T-helper 2 cell (primary cell): ENCODE measurements at places on chromosomes 1 and 21.

GRCh38 chr1:93559045-93559444 is 111.1 kb downstream of the FNBP1L start:
- DNase-seq, result no peak

GRCh38 chr1:143735764-143736461 is 235.9 kb downstream of the FAM72C start:
- DNase-seq, result no peak

DNA sequence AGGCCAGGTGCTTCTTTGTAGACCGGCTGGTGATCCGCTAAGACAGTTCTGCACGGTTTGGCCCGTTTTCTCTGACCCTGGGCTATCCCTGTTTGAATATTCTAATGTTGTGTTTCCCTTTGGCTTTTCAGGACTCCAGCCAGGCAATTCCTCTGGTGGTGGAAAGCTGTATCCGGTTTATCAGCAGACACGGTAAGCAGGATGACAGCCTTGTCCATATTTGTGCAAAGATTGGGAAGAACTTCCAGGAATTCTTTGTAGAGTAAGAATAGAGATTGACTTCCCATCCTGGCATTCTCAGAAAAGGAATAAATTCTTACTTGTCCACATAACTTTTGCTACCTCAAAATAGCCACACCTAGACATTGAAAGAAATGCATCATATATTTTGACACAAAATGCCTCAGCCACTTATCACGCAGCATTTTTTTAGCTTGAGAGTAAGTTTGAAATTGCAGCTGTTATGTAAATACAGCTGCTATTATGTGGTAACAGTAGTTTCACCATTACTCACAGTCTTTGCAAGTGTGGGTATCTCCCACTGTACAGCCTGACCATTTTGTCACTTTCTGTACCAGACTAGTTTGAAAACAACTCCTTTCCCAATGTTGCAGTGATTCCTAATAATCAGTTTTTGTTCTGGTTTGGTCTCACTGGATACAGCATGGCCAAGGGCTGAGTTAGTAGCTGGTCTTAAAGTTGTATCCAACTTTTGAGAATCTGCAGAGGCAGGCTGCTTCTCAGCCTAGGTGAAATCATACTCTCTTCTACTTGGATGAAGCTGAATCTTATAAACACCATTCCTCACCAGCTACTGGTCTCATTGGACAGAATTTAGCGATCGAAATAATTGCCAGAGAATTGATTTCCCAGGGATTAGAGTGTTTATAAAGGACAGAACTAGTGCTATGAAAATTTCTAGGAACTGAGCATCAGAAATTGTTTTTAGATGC is 40.0 kb upstream of the IKBKE start:
- no peak for DNase-seq

DNA sequence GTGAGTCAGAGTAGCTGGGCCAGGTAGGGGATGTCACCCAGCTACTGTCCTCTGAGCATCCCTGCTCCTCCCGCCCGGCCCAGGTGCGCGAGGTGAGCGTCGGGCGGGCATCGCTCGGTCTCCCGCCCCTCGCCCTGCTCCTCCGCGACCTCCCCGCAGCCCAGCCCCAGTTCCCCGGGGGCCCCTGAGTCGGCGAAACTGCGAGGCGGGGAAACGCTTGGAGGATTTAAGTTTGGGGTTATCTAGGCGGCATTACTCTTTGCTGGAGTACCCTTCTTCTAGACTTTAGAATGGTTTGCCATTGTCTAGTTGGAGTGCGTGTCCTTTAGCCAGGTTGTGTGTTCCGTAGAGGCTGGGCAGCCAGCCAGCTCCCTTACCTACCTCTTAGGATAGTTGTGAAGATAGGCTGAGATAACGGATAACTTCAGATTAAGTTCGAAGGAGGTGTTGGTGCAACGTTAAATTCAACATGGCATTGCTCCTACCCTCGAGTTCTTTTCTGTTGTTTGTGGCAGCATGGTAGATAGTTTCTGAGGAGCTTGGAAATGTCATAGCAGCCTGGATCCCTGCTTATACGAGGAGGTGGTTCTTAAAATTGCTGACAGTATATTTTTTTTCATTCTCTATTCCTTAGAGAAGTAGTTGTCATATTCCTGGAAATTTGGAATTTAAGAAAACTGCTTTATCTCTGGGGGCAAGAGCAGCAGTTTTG is 697 bp downstream of the AGO3 start:
- no peak for DNase-seq

DNA sequence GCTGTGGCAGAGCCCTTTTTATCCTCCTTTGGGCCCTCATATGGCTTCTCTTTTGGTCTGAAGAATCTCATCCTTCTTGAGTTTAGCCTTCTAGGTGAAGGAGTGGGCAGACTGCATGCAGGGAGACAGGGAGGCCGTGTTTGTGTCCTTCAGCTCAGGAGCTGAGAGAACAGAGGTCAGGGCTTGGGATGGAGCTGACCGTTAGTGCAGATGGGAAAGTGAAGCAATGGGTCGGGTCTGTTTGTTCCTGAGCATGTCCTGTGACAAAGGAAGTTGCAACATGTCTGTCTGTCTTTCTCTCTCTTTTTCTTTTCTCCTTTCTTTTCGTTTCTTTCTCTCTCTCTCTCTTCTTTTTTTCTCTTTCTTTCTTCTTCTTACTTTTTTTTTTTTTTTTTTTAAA is 14.9 kb downstream of the MAPKAPK2 start:
- no peak for DNase-seq

GRCh38 chr21:32386195-32386870 is 6.5 kb downstream of the URB1 start:
- DNase-seq, result no peak

DNA sequence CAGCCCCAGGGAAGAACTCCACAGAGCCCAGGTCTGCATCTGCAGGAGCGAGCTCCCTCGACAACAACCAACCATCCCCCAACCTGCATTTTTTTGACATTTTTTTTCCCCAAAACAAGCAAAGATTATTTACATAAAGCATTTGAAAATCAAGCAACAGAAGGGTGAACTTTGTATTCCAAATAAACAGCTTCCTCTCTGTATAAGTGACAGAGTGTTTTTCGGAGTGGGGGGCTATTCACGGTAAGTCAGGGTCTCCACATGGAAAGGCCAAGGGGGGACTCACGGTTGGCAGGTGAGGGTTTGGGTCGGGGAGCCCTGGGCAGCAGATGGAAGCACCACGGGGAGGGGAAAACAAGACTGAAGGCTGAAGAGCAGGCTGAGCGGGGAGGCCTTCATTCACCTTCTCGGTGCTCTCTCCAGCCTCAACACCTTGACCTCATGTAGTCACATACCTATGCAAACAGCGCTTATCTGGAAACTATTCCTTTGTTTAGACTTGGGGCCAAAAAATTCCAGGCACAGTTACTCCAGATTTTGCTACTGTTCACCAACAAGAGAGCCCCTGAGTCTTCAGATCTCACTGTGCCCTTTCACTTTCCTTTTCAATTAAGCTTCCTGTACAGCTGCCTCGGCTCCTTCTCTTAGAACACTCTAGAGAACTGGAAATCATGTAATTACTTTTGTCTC is 27.6 kb downstream of the C2CD2 start:
- DNase-seq, result no peak

- DNase-seq, result no peak
Observed at GRCh38 chr1:222462601-222463000, 85.3 kb downstream of the HHIPL2 start.

DNA sequence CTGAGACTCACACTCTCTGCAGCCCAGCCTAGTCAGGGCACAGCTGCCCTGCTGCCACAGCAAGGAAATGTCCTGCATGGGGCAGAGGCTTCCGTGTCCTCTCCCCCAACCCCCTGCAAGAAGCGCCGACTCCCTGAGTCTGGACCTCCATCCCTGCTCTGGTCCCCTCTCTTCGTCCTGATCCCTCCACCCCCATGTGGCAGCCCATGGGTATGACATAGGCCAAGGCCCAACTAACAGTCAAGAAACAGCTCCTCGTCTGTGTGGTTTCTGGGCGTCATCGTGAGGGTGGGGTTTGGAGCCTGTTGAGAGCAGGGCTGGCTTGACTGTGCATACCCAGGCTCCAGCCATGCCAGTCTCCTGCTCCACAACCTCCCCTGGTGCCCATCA is 19.5 kb downstream of the FAAH start:
- DNase-seq, result no peak

- no peak for DNase-seq
Observed at GRCh38 chr1:1082239-1082775, 8.2 kb upstream of the RNF223 start.

GRCh38 chr1:92972409-92973129 is 11.3 kb upstream of the DIPK1A start:
- DNase-seq, result no peak

GRCh38 chr1:7420470-7421100 is 350.5 kb upstream of the VAMP3 start:
- DNase-seq, result no peak

GRCh38 chr1:102967786-102968185 is 140.5 kb downstream of the COL11A1 start:
- DNase-seq, result no peak

DNA sequence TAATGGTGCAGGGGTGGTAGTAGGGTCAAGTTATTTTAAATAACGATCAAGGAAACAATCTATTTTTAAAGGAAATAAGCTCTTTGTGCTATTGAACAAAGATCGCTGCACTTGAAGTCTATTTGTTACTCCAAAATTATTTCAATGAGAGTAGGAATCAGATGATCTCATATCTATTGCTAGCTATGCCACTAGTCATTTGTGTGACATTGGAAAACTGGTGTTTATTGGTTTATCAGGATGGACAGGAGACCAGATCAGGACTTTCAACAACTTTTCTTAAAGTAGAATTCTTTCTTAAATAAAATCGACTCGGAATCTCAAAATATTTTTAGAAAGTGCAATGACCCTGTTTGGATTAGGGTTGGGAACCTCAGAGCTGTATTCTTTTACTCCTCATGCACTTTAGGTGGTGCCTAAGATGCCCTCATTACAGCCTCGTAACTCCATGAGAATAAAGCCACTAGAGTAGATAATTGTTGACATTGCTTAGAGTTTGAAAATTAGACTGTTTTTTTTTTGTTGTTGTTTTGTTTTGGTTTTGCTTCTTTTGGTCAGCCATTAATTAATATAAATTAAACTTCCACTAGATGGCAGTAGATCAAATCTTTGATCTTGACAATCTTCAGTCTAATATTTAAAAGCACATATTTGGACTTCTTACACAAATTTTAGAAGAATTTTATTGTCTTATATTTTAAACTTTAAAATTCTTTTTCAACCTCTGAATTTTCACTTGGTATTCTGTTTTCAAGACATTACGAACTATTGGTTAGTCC is 352.4 kb downstream of the USP25 start:
- no peak for DNase-seq

DNA sequence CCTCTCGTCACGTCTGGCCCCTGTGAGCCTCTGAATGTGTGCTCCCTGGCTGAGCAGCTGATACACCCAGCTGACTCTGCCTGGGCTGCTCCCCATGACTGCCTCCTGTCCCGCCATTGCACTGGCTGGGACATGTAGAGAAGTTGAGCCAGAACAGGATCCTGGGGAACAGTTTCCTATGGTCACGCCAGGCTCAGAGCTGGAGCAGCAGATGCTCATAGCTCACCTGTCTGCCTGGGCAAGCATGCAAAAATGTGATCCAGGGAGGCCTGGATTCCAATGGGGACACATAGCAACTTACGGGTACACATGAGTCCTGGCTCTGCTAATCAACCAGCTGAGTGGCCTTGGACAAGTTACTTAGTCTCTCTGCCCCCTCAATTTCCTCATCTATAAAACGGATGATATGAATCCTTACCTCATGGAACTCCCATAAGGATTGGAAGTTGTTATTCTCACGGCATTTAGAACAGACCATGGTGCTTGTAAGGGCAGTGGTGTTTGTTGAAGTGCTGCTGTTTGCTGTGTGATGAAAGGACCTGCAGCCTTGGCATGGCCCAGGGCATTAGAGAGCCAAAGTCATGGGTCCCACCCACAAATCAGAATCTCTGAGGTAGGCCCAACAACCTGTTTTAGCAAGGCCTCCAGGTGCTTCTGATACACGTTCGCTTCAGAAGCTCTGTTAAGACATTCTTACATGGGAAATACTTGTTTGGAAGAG is 150.3 kb upstream of the VANGL1 start:
- no peak for DNase-seq

GRCh38 chr21:36004441-36004840 is 55.9 kb downstream of the SETD4 start:
- no peak for DNase-seq

- DNase-seq, result no peak
Observed at GRCh38 chr1:78622548-78622947, 2.3 kb downstream of the IFI44L start.

DNA sequence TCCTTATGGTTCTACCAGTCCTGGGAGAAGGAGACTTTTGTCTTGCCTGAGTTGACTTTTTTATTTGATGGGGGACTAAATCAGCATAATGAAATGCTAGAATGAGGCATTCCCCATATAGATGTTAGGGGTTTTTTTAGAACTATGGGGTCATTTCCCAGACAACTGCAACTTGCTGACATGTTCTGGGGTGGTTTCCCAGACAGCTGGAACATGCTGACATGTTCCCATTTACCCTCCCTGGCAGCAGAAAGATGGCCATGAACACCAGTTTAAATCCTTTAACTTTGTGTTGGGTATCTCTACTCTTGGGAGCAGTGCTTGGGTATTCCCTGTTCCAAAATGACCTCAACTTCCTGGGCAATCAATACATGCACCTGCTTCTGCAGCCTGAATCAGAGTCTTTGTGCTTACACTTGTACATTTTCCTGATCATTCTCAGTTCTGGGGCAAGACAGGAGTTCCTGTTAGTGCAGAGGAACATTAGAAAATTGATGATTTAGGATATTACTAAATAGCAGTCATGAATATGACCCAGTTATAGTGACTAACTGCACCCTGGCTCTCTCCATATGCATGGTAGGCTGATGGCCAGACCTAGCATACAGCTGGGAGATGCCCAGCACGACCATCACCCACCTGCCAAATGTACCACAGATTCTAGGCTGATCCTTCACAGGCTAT is 75.4 kb upstream of the CD5L start:
- no peak for DNase-seq

DNA sequence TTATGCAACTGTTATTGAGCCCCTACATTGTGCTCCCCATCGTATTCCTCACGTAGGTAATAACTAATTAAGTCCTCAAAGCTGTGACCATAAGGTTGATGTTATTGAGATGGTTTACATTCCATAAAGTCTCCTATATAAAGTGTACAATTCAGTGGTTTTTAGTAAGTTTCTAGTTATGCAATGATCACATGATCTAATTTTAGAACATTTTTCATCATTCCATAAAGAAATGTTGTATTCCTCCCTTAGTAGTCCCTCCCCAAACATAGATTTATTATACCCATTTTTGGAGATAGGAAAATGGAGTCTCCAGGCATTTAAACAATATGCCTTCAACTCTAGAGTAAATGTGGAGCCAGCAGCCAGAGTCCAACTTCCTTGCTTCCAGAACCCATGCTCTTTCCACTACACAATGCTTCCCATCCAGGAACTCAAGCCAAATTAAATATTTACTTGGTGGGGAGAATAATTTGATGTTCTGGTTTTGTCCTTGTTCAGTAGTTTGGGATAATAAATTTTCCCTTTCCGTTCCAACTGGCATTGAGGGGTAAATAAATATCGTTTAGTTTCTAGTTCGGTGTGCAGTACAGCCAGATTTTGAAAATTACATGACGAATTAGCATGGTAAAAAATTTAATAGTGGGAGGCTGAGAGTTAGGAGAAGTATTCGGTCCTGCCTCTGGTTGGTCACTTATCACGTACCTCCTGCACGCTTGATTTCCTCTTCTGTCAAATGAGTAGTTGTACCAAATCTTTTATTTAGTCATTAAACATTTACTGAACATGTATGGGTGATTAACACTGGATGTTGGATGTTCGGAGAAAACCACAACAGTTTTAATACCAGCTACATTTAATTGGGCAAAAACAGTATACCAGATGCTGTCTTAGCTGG is 66.3 kb downstream of the CACHD1 start:
- no peak for DNase-seq
